PC-3 (cell line): ENCODE measurements at places on chromosomes 12 and 14. TPM values are rescaled to one million over a fixed set of nuclear protein-coding genes. Genes with fewer than 3 reads are reported as not detected.

Gene SLC16A7
- total RNA-seq: 10.4 and 11.4 TPM in 2 replicates

Gene ASIC1
- total RNA-seq: 6.0 and 6.3 TPM in 2 replicates

Gene SLC15A4
- 19.4 and 20.8 TPM in 2 replicates for total RNA-seq

Gene TAS2R8
- total RNA-seq: not detected in 2 replicates

Gene PHETA1
- total RNA-seq: 18.6 and 22.8 TPM in 2 replicates

Gene ANAPC5
- 171 and 199 TPM in 2 replicates for total RNA-seq

Gene ARHGEF40
- 2.7 and 3.9 TPM in 2 replicates for total RNA-seq

Gene DACT1
- 0.40 and 1.8 TPM in 2 replicates for total RNA-seq

Gene TTC6
- total RNA-seq: 13.4 and 18.0 TPM in 2 replicates

Gene C3AR1
- total RNA-seq: not detected in 2 replicates

Gene ASPG
- 0.22 TPM in 1 of 2 replicates, not detected in the other for total RNA-seq

Gene RDH16
- total RNA-seq: 0.73 and 0.86 TPM in 2 replicates

GRCh38 chr12:2677142-2677880, 117.5 kb upstream of the FKBP4 start:
- no peak for DNase-seq

GRCh38 chr12:43957732-43958372, 122.0 kb downstream of the TMEM117 start:
- peak; percentile 79 for DNase-seq

DNA sequence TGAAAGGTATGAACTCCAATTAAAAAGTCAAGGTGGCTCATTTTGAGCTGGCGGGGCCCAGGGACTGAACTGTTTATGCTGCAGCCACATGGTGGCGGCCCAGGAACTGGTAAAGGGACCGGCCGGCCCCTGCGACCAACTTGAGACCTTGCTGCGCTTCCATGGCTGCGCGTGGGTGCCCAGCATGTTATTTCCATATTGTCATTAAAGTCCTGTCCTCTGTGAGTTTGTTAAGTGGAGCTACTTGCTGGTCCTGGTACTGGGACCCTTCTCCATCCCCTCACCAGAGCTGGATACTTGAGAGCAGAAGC, 62.3 kb downstream of the BEGAIN start:
- no peak for DNase-seq

GRCh38 chr12:53174881-53175491, 5.5 kb upstream of the ZNF740 start:
- DNase-seq: peak; percentile 67

DNA sequence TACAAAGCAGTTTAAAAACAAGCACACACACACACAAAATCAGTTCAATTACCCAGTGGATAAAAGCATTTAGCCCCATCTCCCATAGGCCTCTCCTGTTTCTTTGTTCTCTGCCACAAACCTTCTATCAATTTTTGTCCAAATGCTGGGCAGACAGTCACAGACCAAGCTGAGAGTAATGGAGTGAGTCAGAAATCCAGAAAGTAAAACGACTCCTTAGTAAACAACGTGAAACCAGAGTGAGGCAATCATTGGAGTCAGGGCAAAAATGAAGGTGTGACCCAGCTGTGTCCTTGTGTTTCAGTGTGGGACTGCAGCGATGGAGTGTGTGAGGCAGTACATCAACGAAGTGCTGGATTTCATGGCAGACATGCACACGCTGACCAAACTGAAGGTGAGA, 102.0 kb downstream of the PRIMA1 start:
- DNase-seq: peak; percentile 71

GRCh38 chr14:70816525-70816924, 7.2 kb upstream of the MAP3K9 start:
- DNase-seq: no peak

DNA sequence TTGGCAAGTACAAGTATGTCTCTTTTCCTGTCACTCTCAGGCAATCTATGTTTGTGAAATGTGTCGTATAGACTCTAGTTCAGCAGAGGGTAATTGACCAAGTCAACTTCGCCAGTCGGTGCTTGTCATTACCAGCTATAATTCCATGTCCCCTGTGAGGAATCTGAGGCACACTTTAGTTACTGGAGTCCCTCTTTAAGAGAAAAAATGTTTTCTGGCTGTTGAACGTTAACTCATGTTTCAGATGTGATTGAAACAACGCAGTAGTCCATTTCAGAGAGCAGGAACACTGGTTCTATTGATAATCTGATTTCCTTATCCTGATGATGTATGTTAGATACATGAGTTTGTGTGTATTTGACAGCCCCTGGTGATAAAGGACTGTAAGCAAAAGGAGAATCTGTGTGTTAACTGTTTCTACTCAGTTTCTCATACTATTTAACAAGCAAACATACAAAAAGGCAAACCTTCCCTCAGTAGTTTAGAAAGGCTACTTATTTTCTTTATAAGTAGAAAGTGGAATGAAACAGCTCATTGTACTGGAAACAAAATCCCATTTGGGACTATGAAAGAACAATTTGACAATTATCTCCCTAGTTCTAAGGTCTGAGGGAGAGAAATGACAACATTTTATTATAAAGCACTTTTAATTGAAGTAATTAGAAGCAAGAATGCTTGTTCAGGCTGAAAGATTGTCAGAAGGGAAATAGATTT, 161.1 kb upstream of the TRHDE start:
- no peak for DNase-seq

- DNase-seq: no peak
These were observed 49.3 kb downstream of the TMEM30B start for GRCh38 chr14:61231810-61232209.

DNA sequence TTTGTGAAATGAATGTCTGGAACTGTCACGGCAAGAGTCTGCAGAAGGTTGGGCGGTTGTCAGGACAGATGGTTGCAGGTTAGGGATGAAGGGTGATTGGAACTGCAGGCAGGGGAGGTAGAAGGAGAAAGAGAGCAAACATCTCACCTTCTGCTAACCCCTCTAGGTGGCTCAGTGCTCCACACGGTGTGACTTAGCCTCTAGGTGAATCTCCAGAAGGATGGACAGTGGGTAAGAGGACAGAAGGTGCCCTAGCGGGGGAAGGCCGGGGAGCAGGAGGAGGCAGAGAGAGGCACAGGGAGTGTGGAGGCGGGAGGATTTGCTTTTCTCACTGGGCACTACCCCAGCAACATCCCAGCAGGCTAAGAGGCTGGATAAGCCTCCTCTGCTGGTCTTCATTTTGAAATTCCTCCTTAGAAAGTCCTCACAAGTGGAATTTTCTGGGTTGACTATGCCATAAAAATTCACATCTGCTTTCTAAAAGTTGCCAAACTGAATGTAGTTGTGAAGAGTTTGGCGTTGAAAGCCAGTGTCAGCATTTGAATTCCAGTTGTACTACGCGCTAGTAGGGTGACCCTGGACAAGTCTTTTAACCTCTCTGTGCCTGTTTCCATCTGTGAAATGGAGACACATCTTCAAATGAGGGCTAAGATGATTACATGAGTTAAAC, 10.7 kb upstream of the GPR68 start:
- no peak for DNase-seq

DNA sequence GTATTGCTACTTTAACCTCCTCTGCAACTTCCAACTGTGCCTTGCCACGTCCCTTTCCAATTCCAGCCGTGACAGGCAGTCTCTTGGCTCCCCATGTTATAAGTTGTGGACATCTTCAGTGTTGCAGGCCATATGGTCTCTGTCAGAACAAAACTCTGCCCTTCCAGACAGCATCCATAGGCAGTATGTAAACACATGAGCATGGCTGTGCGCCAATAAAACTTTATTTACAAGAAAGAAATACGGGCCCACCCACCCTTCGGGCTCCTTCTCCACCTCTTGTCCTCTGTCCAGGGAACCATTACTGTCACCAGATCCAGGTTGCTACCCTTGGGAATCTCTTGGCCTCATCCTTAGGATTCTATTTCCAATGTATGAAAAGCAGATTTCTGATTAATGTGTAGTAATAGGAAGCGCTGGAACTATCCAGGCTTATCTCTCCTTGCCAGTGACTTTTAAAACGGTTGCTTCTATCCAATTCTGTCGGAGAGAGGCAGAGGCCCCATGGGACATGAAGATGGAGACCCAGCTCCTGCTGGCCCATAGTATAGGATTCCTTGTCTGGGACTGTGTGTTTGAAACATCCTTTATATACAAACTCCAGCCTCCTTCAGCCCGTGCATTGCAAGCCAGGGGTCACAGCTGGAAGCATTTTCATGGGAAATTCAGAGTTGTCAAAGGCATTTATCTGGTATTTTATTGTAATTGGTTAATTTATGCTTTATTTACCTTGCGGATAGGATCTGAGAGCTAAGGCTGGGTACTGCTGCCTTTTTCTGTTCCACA, 114.4 kb downstream of the ZNF664 start:
- DNase-seq: no peak

DNA sequence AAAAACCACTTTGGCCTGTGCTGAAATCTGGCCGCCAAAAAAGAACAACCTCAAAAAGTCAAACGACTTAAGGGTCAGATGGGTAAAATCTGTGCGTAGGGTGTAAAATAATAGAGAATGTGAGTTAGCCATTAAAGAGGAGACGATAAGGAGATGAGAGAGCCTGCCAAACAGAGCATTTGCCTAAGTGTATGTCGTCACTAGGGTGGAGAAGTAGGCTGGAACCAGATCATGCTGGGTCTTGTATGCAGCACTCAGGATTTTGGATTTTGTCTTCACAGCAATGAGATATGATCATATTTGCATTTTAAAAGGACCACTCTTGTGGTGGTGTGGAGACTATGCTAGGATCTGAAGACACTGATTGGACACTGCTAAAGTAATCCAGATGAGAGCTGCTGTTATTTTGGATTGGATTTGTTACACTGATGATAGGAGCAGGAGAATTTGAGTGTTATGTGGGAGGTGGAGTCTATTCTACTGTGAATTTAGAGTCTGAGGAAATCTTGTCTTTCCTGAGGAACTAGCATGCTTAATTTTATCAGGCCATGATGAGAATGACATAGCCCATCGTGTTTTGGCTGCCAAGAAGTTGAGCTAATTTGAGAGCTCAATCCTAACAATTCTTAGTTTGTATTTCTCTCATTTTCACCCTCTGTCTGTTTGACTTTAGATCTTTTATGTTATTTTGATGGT, 24.8 kb upstream of the DBX2 start:
- DNase-seq: no peak

DNA sequence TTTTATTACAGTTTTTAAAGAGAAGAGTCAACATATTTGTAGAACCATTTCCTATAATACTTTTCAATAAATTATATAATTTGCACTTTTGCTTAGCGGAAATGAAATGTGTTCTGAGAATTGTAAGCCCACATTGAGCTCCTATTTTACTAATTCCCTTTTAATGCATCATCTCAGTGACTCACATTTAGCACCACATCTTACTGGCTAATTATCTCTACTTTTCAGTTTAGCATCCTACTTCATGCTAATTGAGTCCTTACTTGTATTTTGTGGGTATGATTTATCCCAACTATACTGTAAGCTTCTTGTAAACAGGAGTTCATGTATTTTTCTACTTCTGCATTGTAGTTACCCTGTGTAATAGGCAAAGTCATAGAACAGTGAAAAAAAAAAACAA, 67.5 kb downstream of the TMX1 start:
- no peak for DNase-seq

DNA sequence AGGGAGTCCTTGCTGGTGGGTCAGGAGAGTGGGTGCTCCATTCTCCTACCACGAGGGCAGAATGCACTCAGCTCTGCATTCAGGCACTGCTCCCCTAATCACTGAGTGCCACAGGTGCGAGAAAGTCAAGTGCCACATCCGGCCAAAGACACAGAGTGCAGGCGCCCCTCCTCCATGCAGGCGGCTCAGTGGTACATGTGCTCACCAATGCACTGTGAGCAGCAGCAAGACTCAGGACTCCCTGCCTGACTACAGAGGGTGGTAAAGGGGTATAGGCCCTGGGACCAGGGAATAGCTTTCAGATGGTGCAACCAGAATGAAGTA, 32.9 kb downstream of the ZFYVE21 start:
- DNase-seq: no peak

DNA sequence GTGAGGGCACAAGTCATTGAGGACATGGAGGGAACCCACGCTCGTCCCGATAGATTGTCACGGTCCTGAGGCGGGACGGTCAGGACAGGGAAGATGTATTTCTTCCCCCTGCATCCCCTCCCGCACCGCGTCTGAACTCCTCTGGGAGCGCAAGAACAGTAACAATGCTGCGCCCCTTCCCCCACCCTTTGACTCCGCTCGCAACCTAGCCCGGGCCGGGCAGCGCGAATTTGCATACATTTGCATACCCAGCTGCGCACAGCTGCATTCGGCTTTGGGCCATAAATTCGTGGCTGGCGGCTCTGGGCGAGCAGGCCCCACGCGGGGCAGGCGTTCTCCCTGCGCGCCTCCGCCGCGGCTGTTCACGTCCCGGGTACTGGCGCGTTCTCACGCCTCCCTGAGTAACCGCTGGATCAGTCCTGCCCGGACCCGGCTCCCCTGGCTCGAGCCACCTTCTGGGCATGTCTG, 29.0 kb upstream of the SMUG1 start:
- DNase-seq: no peak

DNA sequence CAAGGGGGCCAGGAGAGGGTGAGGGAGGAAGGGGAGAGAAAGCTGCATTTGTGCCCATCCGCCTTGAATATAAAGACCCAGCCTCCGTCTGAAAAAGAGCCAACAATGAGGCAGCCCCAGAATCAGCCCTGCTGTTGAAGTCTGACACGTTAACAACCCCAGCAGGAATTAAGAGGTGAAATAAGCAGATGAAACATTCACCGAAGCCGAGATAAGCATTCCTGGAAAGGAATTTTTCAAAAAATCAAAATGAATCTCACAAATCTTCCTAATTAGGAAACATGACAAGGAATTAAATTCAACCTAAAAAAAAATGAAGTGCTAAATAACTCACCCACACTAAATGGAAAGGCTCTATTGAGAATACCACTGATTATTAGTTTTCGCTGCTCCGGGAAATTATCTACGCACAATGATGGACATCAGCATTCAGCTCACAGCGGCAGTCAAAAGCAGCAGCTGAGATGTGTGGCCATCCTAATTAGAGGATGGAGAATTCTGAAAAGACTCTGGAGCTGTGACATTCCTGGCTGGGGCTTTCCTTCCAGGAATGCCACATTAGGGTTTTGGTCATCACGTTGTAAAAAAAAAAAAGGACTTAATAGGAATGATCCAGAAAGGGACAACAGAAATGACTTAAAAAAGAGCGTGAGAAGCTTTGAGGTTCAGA, 8.2 kb upstream of the PARP11 start:
- DNase-seq: no peak

- DNase-seq: no peak
These were observed 28.8 kb downstream of the DIO3 start for GRCh38 chr14:101590062-101590461.

DNA sequence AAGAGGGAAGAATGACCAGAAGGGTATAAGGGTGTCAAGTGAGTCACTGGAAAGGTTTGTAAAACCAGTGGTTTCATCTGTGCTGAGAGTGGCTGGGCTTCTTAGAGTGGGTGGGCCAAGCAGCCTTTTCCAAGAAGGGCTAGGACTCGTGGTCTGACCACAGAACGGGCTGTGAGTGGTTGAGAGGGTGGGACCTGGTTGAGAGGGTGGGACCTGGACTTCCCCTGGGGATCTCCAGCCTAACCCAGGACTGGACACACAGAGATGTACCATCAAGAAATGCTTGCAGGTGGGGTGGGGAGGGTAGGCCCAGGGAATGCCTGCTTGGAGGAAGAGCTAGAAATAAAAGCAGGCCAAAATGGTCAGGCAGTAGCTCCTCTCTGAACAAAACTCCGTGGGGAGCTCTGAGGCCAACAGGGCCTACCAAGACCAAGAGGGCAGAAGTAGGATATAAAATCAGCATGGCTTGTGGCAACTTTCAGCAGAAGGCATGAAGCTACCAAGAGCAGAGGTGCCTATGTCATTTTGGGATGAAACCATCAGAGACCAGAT, 140.5 kb downstream of the FOXN3 start:
- DNase-seq: no peak

GRCh38 chr12:40405419-40405818, 180.6 kb downstream of the LRRK2 start:
- DNase-seq: no peak
